Suppressor macrophage treated with lipopolysaccharide for 1 hour (primary cell): ENCODE measurements at places on chromosomes 4 and X.

GRCh38 chrX:56728321-56728720 lies 722 bp upstream of the NBDY start:
- DNase-seq, result peak; percentile 20

DNA sequence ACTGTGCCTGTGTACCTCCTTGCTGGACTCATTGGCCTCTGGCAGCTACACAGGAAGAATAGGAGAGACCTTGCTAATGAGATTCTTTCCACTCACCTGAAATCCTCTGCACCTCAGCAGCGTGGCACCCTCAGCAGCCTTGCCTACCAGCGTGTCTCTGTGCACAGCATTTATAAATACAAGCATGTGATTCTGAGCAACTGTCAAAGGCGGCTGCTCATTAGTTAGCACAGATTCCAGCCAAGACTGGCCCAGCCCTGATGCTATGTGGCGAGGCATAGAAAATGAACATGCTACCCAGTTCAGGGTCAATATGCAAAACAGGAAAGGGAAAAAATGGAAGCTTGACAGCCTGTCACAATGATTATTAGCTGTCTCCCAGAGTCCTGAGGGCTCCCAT lies 298.0 kb downstream of the C4orf33 start:
- no peak for DNase-seq

DNA sequence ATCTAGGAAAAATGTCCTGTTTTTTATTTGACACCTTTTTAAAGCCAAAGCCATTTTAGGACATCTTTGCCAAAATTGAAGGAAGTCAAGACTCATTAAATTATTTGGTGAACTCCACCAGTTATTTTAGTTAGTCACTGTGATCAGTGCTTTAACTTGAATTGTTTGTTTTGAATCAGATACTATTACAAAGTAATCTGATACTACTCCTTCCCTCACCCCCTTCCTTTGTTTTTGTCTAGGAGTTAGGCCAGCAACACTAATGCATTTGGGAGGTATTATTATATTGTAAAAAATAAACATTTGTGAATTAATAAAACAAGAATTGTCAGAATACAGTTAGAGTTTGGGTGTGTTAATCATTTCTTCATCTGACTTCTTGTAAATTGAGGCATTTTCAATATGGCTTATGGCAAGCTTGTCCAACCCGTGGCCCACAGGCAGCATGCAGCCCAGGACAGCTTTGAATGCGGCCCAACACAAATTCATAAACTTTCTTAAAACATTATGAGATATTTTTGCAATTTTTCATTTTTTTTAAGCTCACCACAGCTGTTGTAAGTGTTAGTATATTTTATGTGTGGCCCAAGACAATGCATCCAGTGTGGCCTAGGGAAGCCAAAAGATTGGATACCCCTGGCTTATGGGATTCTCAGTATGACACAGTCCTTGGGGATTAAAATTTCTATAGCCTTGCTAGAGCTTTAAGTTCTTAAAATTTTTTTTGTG lies 182.2 kb downstream of the BMPR1B start:
- no peak for DNase-seq

DNA sequence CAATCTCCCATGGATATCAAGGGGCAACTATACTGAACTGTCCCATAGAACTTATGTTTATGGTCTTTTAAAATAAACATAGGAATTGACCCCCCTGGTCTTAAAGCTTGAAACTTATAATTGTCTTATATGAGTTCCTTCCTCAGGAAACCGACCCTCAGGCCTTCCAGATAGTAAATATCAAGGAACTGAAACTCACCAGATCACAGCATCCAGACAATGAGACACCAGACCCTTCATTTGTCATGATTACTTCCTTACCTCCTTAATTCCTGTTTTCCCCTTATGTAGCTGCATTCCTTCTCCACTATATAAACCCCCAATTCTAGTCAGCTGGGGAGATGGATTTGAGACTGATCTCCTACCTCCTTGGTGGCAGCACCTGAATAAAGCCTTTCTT lies 94.8 kb upstream of the GRPR start:
- peak; percentile 21 for DNase-seq

DNA sequence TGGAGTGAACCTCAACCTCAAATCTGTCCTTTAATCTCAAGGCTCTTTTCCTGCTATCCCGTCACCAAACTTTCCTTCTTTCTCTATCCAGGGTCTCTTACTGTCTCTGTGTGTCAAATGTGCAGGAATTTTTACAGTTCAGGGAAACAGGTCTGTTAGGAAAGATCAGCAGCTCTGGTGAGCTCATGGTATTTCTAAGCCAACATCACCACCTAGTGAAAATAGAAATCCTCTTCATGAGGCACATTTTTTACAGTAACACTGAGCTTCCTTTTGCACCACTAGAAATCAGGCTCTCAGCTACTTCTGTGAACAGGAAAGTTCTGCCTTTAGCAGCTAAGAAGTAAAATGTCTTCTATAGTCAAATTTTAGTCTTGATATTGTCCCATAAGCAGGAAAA lies 39.6 kb downstream of the NUDT11 start:
- DNase-seq, result no peak

GRCh38 chr4:66062044-66062443 lies 391.8 kb upstream of the EPHA5 start:
- DNase-seq, result no peak

DNA sequence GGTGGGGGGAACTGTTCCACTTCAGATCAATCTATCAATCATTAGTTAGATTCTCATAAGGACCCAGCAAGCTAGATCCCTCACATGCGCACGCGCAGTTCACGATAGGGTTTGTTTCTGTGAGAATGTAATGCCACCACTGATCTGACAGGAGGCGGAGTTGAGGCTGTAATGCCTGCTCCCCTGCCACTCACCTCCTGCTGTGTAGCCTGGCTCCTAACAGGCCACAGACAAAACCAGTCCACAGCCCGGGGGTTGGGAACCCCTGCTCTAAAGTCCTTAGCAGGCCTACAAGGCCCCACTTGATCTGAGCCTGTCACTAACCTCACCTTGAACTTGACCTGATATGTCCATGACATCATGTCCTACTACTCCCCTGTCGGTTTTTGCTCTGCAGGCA lies 30.3 kb downstream of the ARL9 start:
- no peak for DNase-seq

DNA sequence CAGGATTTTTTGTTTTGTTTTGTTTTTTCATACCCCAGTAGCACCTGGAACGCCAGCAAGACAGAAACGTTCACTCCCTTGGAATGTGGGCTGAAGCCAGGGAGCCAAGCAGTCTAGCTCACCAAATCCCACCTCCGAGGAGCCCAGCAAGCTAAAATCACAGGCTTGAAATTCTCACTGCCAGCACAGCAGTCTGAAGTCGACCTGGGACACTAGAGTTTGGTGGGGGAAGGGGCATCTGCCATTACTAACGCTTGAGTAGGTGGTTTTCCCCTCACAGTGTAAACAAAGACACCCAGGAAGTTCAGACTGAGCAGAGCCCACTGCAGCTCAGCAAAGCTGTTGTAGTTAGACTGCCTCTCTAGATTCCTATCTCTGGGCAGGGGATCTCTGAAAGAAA lies 99.6 kb upstream of the FGF16 start:
- DNase-seq, result no peak

- DNase-seq, result no peak
These were observed 195.0 kb downstream of the ZNF330 start for GRCh38 chr4:141415651-141416050.

DNA sequence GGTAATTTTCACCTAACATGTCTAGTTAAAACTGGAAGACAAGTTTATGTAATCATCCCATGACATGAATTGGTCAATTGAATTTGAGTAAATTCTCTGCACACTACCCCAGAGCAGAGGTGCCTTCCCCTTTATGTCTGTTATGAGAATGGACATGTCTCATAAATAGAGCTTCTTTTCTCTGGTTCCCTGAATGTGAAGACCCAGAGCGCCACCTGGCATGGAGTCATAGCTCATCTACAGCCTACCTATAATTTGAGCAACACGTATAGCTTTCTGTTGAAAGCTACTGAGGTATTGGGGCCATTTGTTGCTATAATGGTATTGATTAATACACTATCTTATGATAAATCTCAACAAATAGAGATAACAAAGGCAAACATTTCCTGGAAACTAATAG lies 626.5 kb upstream of the GALNTL6 start:
- no peak for DNase-seq

DNA sequence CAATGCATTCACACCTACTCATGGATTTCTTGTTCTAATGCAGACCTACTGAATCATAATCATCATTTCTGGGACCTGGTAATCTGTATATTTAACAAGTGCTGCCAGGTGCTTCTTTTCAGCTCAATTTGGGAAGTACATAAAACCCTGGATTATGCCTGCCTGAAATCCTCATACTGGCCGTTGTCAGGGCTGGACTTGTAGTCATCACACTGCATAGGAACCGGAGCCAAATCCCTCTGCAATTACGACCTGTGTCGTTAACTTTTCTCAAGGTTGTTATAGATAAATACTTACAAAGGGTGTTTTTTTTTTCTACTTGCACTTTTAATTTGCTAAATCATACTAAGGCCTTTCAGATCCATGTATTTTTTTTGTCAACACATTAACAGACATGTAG lies 294.9 kb upstream of the PRPS2 start:
- DNase-seq, result no peak

DNA sequence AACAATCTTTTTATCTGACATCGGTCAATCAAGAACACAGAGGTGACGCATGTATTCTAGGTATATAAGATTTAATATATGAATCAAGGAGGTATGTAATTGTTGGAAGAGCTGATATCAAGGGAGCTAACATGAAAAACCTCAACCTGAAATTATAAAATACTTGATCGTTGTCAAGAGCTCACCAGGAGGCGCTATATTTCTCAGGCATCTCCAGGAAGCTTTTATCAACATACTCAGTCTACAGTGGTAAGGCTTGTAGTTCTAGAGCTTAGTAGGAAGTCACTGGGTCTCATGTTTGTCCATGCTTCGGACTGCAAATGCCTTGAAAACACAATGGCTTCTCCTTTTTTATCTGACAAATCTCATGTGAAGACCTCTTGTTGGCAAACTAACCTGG lies 156.1 kb downstream of the GRXCR1 start:
- DNase-seq, result no peak

GRCh38 chrX:110698696-110699095 lies 96.9 kb downstream of the CHRDL1 start:
- DNase-seq, result no peak

DNA sequence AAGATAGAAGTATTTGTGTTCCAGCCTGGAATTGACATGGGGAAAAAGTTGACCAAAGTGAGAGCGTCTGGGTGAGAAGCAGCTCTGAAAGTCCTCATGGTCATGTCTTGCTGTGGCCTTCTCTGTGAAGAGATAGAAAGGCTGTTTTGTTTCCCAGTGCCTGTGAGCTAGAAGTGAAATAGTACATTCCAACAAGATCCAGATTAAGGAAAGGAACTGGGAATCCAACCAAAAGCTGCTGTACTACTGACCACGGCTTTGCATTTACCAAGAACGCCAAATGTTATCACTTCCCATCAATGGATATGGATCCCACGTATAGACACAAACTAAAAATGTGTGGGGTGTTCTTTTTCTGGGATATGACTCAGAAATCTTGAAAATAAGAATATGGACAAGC lies 51.2 kb downstream of the TENM3 start:
- no peak for DNase-seq

DNA sequence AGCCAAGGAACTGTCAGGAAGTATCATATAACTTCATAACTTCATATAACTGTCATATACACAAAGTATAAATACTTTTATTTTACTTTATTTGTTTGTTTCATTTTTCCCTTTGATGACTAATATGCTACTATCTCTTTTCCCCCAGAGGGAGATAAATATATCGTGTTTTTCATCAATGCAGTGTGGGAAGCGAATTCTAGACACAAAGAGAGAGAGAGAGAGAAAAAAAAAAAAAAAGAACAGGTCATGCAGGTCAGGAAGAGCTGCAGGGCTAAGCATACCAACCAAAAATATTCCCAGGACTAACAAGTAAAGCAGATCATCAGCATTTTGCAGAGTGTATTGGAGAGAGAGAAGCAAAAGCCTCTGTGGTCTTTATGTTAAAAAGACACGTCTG lies 1849.2 kb downstream of the STIM2 start:
- no peak for DNase-seq

- DNase-seq, result peak; percentile 4
These were observed 75.8 kb downstream of the STIM2 start for GRCh38 chr4:26936284-26937065.

GRCh38 chr4:71257761-71258160 lies 81.1 kb upstream of the SLC4A4 start:
- DNase-seq, result no peak

GRCh38 chr4:141435446-141436225 lies 200.7 kb upstream of the IL15 start:
- DNase-seq, result no peak

DNA sequence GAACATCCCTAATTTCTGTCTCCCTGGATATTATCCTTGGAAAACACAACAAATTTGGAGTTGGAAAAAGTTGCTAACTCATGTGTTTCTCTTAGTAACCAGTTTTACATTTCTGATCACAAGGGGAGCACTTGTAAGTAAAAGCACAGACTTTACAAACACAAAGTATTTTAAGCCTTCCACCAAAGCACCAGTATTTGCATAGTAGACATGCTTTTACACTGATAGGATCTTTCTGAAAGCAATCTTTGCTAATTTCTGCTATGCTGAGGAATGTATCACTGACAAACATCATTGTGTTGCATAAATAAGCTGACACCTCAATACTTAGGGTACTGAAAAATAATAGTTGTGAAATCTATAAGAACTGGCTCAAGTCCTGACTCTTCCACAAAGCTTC lies 100.6 kb downstream of the MID1 start:
- DNase-seq, result no peak

DNA sequence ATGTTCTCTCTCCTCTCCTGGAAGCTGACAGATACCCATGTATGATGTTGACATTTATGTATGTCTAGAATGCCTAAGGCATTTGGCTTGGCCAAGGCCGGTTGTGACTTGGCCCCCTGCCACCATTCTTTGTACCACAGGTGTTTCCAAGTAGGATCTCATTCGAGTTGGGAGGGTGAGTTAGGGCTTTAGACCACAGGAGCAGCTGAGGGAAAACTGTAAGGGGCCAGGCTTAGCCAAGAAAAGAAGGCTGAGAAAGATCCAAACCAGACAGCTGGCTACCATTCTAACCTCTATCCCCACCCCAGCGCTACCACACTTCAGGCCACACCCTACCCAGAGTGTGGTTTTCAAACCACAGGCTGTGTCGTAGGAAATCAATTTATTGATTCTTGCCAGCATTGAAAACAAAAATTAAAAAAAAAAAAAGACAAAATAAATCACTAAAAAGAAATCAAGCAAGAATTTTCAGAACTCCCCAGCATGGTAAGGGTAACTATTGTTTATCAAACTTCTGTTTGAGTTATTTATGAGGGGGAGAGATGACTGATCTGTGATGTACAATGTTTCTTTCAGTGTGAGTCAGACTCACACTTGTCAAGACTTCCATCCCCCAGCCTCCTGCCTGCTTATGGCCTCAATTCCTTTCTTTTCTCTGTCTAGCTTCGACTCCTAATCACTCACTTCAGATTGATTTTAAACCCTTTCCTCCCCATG lies 9.9 kb downstream of the TMSB4X start:
- peak; percentile 59 for DNase-seq

DNA sequence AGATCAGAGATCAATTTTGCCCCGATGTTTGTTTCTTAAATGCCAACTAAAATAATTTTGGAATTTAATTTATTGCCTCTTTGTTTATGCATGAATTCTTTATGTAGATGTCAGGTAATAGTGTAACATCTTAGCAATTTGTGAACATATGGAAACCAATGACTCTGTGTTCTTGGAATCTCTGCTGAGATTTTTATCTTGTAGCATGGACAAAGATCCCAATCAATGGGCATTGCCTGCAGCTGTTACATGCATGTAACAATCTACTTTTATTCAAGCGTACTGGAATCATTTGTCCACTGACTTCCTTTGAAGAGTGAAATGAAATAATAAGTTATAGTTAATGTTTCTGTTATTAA lies 61.6 kb upstream of the ARSJ start:
- DNase-seq, result no peak
